ENCODE measurements at places on chromosomes 13 and 19.

- DNase-seq = no peak
These were observed 27.0 kb upstream of the METTL21C start for GRCh38 chr13:102721800-102722231.

GRCh38 chr19:13989487-13989886 lies 16.6 kb downstream of the RFX1 start:
- DNase-seq = no peak

- no peak for DNase-seq
These were observed 36.7 kb upstream of the C13orf42 start for GRCh38 chr13:51147732-51148131.

GRCh38 chr19:28497137-28497536 lies 715.8 kb downstream of the UQCRFS1 start:
- DNase-seq = no peak

GRCh38 chr13:103762523-103762922 lies 696.3 kb upstream of the SLC10A2 start:
- no peak for DNase-seq

DNA sequence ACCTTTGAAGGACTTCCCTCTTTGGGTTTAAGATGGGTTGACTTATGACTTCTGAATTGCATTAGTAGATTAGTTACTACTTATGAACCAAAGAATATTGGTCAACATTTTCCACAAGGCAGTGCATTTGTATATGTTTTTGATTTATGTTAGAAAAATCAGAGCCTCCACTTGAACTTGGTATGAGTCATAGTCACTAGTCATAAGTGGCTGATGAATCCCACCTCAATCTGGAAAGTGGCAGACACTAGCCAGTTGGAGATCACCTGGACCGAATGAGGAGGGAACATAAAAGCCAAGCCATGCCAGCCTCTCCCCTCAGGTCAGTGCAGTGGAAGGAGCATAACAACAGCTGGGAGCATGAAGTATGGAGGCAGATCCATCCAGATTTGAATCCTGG lies 39.3 kb upstream of the SPART start:
- no peak for DNase-seq

DNA sequence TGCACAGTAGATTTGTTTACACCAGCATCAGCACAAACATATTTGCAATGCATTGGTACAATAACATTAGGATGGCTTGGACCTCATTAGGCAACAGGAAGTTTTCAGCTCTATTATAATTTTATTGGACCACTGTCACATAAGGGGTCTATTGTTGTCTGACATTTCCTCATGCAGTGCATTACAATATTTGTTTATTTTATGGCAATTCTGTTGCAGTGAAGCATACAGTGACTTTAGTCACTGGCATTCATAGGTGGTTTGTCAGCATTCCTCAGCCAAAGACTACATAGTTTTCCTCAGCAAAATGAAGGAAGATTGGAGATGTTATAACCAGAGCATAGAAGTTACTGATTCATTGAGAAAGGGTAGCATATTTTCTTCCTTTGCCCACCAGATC lies 1732.9 kb downstream of the PCDH9 start:
- no peak for DNase-seq

GRCh38 chr13:38176664-38177063 lies 173.0 kb upstream of the UFM1 start:
- DNase-seq = no peak

GRCh38 chr13:106423530-106423929 lies 111.9 kb downstream of the EFNB2 start:
- no peak for DNase-seq
